ENCODE measurements at places on chromosomes 7 and 10.

DNA sequence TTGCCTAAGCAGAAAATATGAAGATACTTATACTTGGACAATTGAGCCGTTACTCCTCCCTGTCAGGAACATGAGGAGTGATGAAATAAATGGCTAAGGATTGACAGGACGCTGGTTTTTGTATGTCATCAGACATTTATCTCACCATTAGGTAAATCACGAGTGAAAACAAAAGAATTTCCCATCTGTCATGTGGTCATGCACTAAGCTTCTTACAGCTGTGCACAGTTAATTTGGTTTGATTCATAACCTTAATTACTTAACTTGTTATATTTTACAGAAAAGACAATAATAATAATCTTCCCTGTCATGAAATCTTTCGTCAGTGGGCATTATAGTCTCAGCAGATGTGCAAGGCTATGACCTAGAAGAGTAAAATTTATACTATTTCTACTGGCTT is 266.5 kb downstream of the HGF start:
- no peak for DNase-seq

DNA sequence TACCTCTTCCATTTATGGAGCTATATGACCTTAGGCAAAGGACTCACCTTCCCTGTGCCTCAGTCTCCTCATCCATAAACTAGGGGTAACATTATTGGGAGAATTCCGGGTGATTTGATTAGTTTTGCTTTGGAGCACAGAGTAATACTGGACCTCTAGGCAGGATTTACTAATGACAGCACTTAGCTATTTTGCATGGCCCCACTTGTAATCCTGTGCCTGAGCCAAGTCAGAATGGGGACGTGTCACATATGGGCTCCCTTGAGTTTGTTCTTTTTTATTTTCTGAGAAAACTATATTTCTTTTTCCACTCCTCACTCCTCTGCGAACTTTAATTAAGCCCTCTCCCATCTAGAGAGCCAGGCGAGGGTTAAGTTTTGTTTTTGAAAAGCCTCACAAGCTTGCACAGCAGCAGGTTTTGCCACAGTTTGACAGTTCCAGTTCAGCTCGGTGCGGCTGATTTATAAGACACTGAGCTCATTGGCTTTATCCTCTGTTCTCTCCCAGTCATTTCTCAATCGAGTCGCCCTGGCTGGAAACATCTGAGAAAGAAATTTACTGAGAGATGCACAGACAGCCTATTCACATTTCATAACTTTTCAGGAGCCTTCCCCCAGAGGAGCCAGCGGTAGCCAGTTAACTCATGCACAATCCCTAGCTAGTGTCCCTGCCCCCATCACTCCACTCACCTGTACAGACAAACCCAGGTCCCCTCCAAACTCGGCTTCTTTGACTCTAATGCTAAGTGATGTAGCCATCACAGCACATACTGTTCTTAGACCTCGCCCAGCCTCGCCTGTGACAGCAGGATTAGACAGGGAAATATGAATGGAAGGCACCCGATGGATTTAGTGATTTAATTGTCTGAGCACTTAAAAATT is 441.9 kb upstream of the NPVF start:
- DNase-seq = no peak

DNA sequence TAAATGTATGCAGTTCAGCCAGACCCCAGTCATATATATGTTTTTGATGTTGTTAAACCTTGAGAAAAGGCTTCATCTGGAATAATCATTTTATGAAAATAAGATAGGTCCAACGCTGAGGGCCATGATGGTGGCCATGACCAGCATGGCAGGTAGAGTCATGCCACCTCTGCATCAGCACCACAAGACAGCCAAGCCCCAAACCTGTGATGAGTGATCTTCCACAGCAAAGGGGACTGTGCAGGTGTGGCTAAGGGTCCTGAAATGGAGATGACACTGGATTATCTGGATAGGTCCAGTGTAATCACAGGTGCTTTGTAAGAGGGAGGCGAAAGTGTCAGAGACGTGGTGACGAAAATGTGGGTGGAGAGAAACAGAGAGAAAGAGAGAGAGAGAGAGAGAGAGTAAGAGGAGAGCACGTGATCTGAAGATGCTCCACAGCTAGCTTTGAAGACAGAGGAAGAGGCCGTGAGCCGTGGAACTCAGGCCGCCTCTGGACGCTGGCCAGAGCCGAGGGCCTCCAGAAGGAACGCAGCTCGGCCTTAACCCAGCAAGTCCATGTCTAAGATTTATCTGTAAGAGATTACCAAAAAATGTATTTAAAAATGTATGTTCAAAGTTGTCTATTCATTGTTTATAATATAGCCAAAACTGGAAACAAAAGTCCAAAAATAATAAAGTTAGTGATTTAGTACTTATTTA is 304.4 kb upstream of the SHH start:
- no peak for DNase-seq

GRCh38 chr7:156659961-156660360 is 19.4 kb downstream of the RNF32 start:
- no peak for DNase-seq

DNA sequence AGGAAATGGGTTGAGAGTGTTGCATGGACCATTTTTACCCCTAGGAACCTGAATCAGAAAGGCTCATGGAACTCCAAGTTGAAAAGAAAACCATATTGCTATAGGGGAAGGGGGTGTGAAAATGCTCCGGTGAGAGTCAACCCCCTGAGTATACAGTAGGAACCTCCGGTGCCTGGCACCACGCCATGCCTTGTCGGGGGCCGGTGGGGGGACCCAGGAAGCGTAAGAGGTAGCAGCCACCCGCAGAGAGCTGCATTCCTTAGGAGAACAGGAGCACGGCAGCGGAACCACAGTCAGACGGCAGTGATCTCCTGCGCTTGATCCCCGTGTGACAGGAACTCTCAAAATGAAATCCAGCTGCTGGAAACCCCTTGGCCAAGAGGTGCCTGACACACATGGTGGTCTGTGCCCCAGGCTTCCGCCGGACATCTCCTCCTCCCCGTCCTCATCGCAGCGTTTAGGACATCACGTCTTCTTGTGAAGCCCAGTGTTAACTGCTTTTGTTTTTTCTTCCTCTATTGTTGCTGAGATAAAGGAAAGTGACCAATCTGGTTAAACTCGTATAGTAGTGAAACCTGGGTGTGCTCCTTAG is 186.8 kb downstream of the CELF2 start:
- DNase-seq = no peak

GRCh38 chr10:128036746-128037543 is 89.3 kb downstream of the MKI67 start:
- DNase-seq = peak; percentile 20

- DNase-seq = peak; percentile 68
These were observed 79.4 kb downstream of the VWC2 start for GRCh38 chr7:49852619-49853462.

DNA sequence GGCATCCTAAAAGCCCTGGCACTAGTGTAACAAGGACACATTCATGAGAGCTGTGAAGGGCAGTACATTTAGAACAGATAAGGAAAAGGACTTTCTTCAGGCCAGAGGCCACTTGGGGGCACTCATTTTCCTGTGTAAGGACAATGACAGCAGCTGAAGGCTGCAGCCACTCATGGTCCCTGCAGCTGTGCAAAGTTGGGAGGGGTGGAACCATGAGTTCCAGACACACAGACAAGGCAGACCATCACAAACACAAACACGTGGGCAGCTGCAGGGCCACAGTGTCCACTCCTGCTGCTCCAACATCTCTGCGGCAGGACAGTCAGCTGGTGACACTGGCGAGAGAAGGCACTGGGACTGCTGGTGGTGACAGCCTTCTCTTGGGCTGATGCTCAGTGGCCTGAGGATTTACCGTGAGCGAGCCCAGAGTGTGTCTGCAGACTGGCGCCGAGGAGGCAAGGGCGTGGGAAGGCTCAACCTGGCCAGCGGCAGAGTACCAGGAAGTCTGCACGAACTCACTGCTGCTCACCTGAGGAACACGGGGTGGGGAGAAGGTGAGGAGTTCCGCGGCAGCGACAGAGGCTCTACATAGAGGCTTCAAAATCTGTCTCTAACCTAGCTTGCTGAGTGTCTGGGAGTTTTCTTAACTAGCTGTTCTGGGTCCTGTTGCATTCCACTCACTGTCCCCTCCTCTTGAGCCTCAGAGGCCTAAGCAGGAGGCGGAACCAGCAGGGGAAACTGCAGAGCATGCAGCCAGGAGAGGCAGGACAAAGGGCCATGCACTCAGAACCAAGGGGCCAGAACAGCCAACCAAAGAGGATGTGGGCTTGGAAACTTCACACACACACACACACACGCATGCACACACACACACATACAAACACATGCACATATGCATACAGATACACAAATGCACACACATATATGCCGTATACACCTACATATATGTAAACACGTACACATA is 76.5 kb upstream of the DDC start:
- no peak for DNase-seq

DNA sequence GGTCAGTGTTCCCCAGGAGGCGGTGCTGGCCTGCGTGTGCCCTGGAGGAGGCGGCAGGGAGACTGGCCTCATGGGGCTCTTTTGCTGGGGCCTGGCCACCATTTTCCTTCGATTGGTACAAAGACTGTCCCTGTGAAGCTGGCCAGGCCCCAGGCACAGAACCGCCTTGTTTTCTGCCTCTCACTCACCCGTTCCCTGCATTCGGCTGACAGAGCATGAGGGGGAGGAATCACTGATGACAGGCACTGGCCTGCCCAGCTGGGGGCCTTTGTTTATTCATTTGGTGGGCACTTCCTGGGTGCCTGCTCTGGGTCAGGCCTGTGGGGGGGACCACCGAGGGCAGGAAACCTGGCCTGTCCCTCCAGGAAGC is 139.2 kb downstream of the FAM53B start:
- no peak for DNase-seq

DNA sequence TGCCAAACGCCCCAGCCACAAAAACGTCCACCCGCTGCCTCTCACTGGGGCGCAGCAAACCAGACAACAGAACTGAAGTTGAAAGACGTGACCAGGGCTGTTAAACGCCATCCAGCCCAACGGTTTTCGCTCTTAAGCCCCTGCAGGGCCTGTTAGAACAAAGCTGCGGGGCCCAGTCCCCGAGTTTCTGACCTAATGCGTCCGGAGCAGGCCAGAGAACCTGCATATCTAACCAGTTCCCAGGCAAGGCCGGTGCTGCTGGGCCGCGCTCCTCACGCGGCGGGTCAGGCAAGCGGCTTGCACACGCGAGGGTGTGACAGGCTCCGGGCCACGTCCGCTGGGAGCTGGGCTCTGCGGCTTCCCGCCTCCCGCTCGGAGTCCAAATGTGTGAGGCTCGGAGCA is 87.0 kb downstream of the PTPRN2 start:
- DNase-seq = no peak

DNA sequence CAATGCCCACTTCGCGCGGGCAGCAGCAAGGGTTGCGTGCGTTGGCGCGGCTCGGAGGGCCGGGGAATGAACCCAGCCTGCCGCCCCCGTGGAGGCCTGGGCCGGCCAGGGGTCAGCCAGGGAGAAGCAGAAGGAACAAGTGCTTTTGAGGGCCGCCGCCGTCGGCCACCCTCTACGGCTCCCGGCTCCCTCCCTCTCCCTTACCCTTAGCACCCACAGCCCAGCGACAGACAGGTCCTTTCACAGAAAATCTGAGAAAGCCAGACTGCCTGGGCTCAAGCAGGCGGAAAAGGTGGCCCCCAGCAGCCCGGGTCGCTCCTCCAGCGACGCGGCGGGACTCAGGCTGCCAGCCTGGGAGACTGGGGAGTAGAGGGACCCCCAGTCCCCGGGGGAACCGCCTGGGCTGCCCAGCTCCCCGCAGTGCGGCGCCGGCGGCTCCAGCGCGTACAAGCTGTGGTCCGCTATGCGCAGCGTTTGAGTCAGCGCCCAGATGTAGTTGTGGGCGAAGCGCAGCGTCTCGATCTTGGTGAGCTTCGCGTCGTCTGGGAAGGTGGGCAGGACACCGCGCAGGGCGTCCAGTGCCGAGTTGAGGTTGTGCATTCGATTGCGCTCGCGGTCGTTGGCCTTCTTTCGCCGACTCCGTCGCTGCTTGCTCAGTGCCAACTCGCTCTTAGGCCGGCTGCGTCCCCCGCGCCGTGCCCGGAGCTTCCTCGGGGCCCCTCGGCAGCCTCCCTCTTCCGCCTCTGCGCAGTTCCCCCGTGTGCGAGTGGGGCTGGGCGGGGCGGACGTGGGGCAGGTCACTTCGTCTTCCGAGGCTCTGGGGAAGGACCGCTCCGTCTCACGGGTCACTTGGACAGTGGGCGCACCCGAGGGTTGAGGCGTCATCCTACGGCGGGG is 815 bp downstream of the NEUROG3 start:
- no peak for DNase-seq

DNA sequence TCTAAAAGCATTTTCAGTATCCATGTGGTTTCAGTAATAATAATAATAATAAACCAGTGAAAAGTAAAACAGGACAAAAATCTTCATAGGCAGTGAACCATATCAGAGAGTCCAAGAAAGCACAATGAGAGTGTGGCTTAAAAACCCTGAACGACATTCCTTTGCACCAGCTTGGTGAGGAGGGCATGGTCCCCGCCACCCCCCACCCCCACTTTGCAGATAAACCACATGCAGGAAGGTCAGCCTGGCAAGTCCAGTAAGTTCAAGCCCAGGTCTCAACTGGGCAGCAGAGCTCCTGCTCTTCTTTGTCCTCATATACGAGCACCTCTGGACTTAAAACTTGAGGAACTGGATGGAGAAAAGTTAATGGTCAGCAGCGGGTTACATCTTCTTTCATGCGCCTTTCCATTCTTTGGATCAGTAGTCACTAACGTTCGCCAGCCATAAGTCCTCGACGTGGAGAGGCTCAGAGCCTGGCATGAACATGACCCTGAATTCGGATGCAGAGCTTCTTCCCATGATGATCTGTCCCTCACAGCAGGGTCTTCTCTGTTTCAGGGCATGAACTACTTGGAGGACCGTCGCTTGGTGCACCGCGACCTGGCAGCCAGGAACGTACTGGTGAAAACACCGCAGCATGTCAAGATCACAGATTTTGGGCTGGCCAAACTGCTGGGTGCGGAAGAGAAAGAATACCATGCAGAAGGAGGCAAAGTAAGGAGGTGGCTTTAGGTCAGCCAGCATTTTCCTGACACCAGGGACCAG is 172.5 kb downstream of the EGFR start:
- DNase-seq = no peak

- no peak for DNase-seq
These were observed 159.8 kb downstream of the DNAJB6 start for GRCh38 chr7:157496416-157497275.

- no peak for DNase-seq
These were observed 5.1 kb upstream of the HIPK2 start for GRCh38 chr7:139782932-139783331.

DNA sequence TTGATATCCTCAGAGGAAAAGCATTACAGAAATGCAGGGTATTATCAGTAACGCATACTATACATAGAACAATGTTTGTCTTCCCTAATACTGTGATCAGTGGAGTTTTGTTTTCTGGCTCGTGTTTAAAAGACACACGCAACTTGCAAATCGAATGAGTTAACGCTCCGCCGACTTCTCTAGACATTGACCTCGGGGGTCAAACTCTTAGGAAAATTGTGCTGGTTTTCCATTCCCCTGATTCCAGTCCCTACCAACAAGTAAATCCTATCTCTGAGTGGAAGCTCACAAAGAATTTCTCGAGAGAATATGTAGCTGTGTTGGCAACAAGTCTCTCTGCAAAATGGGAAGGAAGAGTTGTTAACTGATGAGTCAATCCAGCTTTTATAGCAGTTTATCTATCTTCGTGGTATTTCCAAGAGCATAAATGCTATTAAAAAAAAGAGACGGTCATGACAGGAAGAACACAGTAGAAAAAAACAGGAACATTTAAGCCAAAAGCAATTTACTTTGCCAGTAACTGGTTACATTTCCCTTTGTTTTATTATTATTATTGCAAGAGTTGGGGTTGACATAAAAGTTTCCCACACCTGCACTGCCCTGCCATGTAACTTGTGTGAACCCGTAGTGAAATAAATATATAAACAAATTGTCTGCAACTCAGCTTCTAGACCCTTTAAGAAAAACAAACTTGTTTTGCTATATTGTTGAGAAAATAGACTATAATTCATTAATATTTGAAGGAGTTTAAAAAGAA is 144.4 kb downstream of the ARID5B start:
- DNase-seq = no peak

- DNase-seq = no peak
These were observed 23.8 kb downstream of the PODXL start for GRCh38 chr7:131532570-131533091.

Measured in Calu3 (cell line).